Stimulated activated CD8-positive, alpha-beta memory T cell treated with anti-CD3 and anti-CD28 coated beads, Interleukin-4, amount 100 ng/mL, for 24 hours (primary cell): ENCODE measurements at places on chromosomes 13 and 19.

DNA sequence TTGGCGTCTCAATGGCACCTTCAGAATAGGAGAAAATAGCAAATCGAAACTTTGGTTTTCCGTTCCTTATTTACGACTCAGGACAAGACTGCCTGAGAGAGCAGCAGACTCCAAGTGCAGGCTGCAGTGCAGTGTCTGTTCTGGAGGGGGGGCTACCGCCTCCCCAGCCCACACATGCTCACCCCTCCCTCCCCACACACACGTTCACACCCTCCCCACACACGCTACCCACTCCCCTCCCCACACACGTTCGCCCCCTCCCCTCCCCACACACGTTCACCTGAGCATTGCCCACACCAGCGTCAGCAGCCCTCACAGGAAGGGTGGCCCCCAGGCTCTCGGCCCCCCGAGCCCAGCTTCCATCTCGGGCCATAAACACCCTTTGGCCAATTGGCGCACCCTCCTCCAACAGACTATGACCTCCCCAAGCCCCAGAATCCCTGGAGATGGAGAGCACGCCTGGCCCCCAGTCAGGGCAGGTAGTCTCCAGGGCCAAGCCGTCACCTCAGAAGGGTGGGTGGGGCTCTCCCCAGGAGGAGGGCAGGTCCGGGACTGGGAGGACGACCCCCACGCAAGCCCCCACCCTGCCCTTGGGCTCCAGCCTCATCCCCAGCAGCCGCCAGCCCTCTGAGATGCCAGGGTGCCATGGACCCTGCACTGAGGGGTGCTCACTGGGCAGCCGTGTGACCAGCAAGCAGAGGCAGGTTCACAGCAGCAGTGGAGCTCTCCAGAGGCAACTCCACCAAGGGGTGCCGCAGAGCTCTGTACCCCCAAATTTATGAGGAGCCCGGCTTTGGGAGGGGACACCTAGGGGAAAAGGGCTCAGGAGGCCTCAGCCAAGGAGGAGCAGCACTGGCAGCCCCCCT lies 27.5 kb downstream of the RASA3 start:
- DNase-seq, result no peak

DNA sequence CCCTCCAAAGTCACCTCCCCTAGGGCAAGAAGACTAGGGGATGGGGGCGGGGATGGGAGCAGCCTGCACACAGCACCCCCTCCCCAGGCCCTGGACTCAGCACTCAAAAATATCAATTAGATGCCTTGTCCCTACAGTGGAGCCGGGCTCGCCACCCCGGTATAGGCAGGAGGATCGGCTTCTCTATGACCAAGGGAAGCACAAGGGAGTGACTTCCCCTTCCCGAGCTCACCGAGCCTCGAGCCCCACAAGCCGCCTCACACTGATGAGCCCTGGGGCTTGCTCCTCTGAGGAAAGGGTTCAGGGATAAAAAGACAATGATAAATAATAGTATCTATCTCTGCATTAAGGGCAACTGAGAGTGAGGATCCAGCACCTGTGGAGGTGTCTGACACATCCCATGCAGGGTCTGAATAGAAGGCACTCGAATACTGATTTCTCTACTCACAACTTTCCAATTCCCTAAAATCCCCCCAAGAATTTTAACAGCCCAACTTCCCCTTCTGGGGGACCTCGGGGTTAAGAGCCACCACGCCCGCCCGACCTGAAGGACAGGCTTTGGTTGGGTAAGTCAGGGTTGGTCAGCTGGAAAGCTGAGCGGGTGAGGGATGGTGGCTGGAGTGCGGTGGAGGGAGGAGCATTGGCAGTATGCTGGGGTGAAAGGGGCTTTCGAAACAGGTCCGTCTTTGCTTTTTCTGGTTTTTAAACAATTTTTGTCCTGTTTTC lies 51.3 kb downstream of the STK24 start:
- no peak for DNase-seq

DNA sequence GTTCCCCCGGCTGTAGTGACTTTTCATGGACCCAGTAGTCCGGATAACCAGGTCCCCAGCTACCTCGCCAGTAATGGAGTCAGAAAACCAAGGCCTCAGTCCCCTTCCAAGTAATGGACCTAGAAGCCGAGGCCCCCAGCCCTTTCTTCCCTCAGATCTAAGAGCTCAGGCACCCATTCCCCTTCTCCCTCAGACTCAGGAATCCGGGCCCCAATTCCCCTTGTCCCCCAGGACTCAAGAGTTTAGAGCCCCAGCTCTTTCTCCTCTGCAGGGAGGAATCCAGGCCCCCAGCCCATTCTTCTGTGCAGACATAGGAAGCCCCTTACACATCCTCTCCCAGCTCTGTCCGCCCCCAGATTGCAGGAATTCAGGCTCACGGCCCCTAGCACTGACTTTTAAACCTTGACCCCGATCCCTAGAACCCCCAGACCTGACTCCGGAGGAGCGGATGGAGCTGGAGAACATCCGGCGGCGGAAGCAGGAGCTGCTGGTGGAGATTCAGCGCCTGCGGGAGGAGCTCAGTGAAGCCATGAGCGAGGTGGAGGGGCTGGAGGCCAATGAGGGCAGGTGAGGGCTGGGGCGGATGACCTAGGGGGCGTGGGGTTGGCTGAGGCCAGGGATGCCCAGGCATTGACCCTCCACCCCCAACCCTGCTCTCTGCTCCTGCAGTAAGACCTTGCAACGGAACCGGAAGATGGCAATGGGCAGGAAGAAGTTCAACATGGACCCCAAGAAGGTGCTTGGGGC lies 938 bp downstream of the CYTH2 start:
- DNase-seq, result no peak

- DNase-seq, result no peak
These were observed 63.9 kb upstream of the RNF113B start for GRCh38 chr13:98240974-98241373.

DNA sequence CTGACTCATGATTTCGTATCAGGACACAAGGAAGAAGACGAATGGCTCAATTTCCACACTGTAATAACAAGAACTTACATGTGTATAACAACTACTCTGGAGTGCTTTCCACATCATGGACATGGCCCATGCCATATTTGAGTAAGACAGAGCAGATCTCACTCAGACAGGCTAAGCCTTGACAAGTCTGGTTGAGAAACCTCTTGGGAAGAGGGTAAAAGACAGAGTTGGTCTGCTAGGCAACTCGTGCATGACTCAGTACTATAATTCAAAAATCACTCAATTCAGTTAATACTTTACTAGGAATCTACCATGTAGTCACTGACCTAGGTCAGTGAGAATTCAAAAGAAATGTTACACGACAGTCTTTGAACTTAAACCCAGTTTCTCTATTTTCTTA lies 5.7 kb upstream of the THSD1 start:
- no peak for DNase-seq

GRCh38 chr13:42495255-42495654 lies 78.7 kb upstream of the TNFSF11 start:
- no peak for DNase-seq

DNA sequence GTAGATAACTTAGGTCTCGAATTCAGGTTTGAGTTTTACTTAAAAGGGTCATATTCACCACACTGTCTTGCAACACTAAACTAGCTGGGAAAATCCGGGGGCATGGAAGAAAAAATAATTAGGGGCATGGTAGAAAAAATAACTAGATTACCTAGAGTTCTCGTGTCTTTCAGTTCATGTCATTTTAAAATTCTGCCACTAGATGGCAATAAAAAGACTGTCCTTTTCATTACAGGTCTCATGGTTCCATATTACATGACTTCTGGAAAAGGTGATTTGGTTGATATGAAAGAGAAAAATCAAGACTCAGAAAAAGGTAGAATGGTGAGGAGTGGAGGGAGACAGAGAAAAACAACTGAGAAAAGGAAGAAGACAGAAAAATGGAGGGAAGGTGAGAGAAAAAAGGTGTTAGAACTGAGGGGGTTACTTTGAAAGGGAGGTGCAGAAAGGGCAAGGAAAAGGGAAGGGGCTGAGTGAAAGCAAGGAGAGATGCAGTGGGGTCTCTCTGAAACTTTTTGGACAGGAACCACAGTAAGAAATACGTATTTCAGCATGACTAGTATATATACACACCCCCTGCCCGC lies 299.0 kb downstream of the KLF12 start:
- no peak for DNase-seq

GRCh38 chr13:36753176-36753575 lies 65.8 kb upstream of the RFXAP start:
- DNase-seq, result no peak

- no peak for DNase-seq
These were observed 2.2 kb downstream of the ZIC2 start for GRCh38 chr13:99983499-99984401.

- no peak for DNase-seq
These were observed 87.8 kb downstream of the RAP2A start for GRCh38 chr13:97521726-97522125.
